ENCODE measurements at places on chromosomes 6 and 20.
A peak's percentile ranks its signal among the peaks of the same experiment; 100 is the strongest.

- DNase-seq: no peak
These were observed 152.9 kb downstream of the CDH4 start for GRCh38 chr20:61405007-61405406.

- DNase-seq: no peak
These were observed 10.0 kb upstream of the DUSP22 start for GRCh38 chr6:282177-282866.

- DNase-seq: no peak
These were observed 15.9 kb downstream of the SLC22A23 start for GRCh38 chr6:3440911-3441310.

GRCh38 chr6:27847706-27848105 is 64.5 kb downstream of the OR2B2 start:
- no peak for DNase-seq

DNA sequence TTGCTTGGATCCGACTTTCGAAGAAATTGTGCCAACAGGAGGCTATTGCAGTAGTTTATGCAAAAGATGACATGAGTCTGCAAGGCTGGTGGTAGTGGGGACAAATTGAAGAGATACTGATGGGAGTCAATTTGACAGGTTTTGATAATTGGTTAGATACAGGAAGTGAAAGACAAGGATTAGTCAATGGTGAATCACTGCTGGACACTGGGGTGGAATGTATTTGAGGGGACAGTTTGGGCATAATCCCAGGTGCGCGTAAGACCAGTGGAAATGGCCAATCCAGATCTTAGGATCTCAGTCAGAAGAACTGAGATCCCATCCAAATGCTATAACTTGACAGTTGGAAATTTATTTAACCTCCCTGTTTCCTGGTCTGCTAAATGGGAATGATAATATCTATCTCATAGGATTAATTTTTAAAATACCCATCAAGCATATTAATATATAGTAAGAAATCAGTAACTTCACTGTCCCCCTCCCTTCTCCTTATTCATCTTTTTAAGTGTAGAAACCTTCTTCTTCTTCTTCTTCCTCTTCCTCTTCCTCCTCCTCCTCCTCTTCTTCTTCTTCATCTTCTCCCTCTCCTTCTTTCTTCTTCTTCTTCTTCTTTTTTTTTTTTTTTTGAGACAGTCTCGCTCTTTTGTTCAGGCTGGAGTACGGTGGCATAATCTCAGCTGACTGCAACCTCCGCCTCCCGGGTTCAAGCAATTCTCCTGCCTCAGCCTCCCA is 30.9 kb upstream of the ERVFRD-1 start:
- DNase-seq: no peak

GRCh38 chr6:139983555-139984276 is 609.3 kb upstream of the CITED2 start:
- no peak for DNase-seq

GRCh38 chr20:51426718-51427650 is 115.5 kb downstream of the NFATC2 start:
- no peak for DNase-seq

- DNase-seq: no peak
These were observed 87.9 kb upstream of the CNKSR3 start for GRCh38 chr6:154598399-154598798.

- no peak for DNase-seq
These were observed 445 bp downstream of the RAB32 start for GRCh38 chr6:146543940-146544615.

DNA sequence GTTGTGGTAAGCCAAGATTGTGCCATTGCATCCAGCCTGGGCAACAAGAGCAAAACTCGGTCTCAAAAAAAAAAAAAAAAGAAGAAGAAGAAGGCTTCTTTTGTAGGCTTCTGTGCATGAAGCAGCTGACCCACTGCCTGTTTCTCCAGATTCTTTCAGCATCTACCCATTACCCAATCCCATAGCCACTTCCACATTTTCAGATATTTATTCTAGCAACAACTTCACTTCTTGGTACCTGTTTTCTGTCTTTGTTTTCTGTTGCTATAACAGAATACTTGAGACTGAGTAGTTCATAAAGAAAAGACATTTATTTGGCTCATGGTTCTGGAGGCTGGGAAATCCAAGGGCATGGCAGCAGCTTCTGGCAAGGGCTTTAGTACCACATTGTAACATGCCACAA is 95.3 kb upstream of the SGK1 start:
- DNase-seq: no peak

GRCh38 chr6:63415286-63415685 is 95.5 kb upstream of the LGSN start:
- no peak for DNase-seq

DNA sequence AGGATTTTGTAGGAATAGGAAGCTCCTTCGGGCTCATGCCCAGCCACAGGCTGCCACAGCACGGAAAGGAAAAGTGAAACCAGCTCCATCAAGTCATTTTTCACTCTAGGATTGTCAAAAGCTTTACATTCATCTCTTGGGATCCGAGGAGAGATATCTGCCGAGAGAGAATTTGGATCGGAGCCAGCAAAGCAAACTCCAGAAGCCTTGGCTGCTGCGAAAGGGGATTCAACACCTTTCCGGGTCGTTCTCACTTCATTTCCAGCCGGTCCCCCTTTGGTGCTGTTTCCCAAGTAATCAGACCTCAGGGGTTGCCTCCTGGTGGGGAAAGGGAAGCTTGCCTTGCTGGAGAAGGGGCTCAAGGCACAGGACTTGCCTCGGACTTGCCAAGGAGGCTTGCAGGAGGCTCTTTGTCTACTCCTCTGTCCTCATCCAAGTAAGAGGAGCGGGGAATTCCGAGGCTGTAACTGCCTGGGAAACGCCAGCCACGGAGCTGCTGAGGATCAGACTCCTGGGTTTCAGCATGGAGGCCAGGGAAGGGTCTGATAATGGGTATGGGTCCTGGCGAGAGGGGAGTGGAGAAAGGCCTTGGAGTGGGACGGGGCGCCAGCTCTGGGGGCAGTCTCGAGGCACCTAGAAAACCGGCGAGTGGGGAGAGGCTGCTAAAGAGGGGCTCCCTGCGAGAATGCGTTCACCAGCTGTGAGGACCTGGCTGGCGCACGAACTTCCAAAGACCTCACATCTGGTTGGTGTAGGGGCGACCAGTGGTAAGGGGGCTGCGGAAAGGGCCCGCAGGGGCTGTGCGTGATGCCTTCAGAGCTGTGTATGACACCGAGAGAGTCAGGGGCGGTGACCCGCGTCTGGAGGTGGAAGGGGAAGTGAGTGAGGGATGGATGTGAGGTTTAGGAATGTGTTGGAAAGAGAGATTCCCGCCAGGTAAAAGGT is 702 bp downstream of the ETV7 start:
- DNase-seq: peak; percentile 4

DNA sequence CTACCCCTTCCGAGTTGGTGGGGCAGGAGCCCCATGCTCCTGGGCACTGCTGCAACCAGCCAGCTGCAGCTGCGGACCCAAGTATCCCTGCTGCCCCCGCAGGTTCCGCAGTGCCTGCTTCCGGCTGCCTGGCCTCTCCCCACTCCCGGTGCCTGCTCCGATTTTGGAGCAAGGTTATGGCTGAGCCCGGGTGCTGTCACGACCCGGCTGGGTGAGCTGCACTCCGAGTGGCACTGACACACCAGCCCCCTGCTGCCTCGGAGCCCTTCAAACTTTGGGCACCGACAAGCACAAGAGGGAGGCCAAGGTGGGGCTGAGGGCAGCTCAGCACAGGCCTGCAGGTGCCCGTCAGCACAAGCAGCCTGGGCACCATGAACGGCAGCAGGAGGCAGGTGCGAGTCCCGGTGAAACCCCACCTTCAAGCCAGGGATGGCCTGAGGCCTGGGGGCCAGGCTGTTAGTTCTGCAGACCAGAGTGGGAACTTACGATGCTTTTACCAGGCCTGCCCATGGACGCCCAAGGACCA is 25.9 kb upstream of the HACE1 start:
- DNase-seq: no peak

DNA sequence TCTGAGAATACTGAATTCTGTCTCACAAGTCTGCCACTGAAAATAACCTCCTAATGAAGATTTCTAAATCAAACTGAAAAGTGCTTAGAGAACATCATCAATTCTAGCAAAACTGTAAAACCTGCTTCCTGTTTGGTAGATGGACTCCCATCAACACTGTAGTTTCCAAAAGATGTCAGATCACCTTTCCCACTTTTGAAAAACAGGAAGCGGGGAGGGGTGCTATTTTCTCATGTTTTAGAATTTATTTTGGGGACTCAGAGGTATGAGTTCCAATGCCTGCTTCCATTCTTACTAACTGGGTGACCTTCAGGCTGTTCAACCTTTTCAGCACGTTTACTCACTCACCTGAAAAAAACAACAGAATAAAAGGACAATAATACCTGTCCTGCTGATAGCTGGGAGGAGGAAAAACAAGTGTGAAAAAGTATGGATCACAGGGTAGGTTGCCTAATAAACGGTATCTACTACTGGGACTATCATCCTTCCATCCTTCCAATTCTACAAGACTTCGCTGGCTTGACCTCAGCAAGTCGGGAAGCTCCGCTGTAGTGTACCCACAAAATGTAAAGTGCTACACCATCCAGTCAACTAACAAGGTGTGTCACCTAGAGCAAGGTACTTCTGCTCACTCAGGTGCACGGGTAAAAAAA is 1.1 kb downstream of the ATP5F1E start:
- no peak for DNase-seq

GRCh38 chr6:35500782-35501181 is 3.9 kb upstream of the TEAD3 start:
- no peak for DNase-seq

- no peak for DNase-seq
These were observed 184.1 kb upstream of the SULF2 start for GRCh38 chr20:47969426-47969825.

DNA sequence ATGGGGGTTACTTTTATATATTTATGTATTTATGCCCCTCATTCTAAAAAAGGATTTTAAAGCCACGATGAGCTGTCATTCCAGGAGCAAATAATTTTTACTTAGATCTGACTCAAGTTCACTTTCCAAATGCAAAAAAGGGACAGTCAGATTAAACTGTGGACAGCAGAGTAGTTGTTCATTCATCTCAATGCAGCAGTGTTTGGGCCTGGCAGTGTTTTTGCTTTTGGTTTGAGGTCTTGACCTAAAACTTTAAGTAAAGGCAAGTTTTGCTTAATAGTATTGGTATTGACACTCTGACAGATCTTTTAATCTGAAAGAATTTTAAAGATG is 13.9 kb downstream of the JARID2 start:
- no peak for DNase-seq
